ENCODE measurements at places on chromosomes 4 and X. TPM values are rescaled to one million over a fixed set of nuclear protein-coding genes. Genes with fewer than 3 reads are reported as not detected.

GRCh38 chr4:41718907-41719306 lies 29.6 kb downstream of the PHOX2B start:
- H3K27me3 ChIP-seq: peaks cover 20% of the 10 kb centered on the region
- H3K4me3 ChIP-seq: no peak overlapping the region
- no peaks in the 10 kb centered on the region for H3K36me3 ChIP-seq

DNA sequence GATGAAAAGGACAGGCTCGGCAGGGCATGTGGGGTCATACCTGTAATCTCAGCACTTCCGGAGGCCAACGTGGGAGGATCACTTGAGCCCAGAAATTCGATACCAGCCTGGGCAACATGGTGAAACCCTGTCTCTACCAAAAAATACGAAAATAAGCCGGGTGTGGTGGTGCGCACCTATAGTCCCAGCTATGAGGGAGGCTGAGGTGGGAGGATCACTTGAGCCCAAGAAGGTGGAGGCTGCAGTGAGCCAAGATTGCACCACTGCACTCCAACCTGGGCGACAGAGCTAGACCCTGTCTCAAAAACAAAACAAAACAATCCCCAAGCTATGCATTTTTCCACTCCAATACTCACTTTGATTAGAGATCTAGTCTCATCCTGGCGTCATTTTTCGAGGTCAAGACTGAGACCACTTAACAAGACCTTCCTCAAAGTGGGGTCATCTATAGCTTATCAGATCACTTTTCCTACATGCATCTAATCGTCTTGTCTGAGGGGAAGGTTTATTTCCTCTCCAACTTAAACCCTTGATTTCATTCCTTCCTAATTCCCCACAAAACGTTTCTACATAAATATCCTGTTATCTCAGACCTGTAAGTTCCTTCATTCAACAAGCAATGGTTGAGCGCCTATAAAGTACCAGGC lies 1.3 kb downstream of the NKAP start:
- H3K27ac ChIP-seq: peak overlapping the region; percentile 88
- H3K27me3 ChIP-seq: no peaks in the 10 kb centered on the region
- H3K4me1 ChIP-seq: peaks cover 13% of the 10 kb centered on the region
- peaks cover 7% of the 10 kb centered on the region for H3K36me3 ChIP-seq
- H3K4me3 ChIP-seq: peak overlapping the region; percentile 63

DNA sequence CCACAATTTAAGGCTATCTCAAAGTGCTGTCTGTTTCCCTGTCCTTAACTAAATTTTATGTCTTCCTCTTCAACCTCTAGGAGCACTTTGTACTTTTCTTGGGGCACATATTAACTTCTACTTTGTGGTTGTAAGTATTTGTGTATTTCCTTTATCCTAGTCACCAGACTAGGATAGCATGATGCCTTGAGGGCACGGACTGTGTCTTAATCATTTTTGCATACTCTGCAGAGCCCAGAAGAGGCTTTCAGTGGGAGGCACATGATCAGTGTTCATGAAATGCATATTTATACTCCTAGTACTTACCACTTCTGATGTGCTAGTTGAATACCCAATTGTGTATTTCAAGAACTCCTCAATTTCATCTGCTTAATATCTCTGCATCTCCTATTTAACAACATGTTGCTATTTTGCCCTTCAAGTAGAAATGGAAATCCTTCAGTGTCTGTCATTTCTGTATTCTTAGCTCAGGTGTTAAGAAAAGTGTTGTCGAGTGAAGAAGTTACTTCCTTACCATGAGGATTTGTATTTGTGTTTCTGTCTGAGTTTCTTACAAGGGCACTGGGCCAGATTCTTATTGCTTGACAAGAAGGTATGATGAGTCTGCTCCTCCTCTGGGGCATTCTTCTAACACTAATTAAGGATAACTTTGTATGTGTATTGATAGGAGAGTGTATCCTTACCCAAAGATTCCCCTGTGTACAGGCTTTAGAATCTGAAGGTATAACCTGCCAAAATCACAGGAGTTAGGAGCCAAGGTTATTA lies 28.3 kb upstream of the PGRMC2 start:
- H3K36me3 ChIP-seq: no peaks in the 10 kb centered on the region
- no peaks in the 10 kb centered on the region for H3K27me3 ChIP-seq
- no peak overlapping the region for H3K4me3 ChIP-seq
- H3K27ac ChIP-seq: no peak overlapping the region
- DNase-seq: no peak
- no peaks in the 10 kb centered on the region for H3K4me1 ChIP-seq

DNA sequence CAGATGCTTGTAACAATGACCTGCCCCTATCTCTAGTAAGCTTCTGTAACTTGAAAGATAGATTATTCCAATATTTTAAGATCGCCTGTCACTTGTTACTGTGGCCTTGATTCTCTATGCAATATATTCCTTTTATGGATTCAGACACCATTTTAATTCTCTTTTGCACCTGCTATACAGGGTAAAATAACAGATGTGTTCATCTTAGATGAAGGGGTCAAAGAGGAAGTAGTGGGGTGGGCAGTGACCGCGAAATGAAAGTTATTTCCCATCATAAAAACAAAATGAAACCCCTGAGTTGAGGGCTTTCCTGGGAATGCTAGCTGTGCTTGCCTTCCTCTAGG lies 175.9 kb downstream of the TSPAN5 start:
- H3K4me1 ChIP-seq: no peaks in the 10 kb centered on the region
- H3K27ac ChIP-seq: no peak overlapping the region
- no peaks in the 10 kb centered on the region for H3K27me3 ChIP-seq
- no peaks in the 10 kb centered on the region for H3K36me3 ChIP-seq
- no peak for DNase-seq

DNA sequence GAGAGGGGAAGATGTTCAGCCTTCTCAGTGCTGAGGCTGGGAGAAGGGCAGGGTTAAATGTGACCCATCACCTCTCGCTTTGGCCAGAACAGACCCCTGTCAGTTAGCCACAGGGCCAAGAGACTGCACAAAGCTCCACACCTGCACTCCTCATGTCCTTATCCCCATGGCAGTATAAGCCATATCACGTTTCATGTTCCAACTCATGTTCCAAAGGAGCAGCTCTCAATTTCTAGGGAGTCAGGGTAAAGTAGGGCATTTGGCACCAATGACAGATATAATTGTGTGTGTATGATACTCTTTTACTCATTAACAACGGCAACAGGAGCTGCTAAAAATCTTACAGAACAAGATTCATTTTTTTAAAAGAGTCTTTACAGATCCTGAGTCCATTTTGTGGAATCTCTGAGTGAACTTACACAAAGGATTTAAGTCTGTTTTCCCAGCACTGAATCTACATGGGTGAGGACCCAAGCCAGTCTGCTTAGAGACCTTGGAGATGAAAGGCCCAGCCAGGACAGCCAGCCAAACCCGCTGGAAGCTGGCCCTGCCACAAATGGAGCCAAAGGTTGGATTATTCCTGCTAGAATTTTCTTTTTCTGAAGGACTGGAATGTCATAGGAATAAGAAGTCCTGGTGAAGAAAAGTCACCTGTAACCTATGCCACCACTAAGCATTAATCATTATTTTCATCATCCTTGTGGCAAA lies 129.1 kb upstream of the SMAD1 start:
- DNase-seq: no peak
- no peaks in the 10 kb centered on the region for H3K36me3 ChIP-seq
- no peak overlapping the region for H3K27ac ChIP-seq
- no peak overlapping the region for H3K4me3 ChIP-seq
- no peaks in the 10 kb centered on the region for H3K4me1 ChIP-seq

DNA sequence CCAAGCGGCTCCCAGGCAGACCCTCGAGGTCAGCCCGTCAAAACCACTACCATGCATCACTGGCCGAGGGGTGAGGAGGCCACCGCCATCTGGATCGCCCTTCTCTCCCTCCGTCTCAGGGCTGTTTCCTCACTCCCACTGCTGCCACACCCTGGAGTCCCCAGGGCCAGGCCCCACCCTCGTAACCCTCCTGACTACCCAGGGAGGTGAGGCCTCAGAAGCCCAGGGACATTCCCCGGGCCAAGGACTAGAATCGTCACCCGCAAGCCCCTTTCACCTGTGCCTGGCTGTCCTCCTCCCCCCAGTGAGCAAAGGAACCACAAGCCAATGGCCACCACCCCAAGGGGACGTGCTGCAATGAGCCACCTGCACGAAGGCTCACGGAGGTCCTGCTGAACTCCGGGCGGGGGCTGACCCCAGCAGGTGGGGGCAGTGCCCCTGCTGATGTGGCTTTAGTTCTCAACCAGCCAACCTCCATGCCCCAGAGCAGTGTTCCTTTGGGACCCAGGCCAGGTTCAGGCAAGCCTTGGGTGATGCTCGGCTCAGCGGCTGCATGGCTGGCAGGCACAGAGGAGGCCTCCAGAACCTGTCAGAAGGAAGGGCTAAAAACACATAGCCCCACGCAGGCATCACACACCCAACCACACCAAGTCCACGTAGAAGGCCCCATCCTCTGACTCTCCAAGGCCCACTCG lies 23.8 kb downstream of the PPP2R2C start:
- peaks cover 24% of the 10 kb centered on the region for H3K27me3 ChIP-seq
- peaks cover 7% of the 10 kb centered on the region for H3K4me1 ChIP-seq
- DNase-seq: peak; percentile 22
- H3K27ac ChIP-seq: no peak overlapping the region
- no peaks in the 10 kb centered on the region for H3K36me3 ChIP-seq
- H3K4me3 ChIP-seq: no peak overlapping the region

DNA sequence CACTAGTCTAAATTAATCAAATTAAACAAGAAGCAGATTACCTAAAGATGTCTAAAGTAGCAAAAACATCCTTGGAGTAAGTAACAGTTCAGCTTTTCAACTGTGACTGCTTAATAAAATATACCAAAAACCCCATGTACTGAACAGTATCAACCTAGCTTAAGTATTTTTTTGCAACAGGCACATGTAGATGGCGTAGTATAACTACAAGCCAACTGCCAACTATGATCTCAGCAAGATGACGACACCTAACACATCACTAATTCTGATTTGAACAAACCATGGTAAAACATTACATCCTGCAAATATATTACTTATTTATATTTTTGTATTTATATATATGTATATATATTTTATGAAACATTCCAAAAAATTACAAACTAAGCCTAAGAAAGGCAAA lies 24.5 kb downstream of the DHX15 start:
- no peak overlapping the region for H3K4me3 ChIP-seq
- no peaks in the 10 kb centered on the region for H3K27me3 ChIP-seq
- no peak overlapping the region for H3K27ac ChIP-seq
- H3K4me1 ChIP-seq: no peaks in the 10 kb centered on the region

- no peak overlapping the region for H3K4me3 ChIP-seq
- no peaks in the 10 kb centered on the region for H3K4me1 ChIP-seq
- H3K27me3 ChIP-seq: no peaks in the 10 kb centered on the region
- DNase-seq: no peak
- H3K27ac ChIP-seq: no peak overlapping the region
- no peaks in the 10 kb centered on the region for H3K36me3 ChIP-seq
Measured at GRCh38 chr4:186258216-186258811, 7.7 kb upstream of the F11 start.

Gene TEX13C
- not detected for total RNA-seq

Gene CASP3
- total RNA-seq: 7.3 TPM

Gene CORIN
- 40.1 TPM for total RNA-seq

Gene VCX2
- not detected for total RNA-seq

Gene RHOXF1
- not detected for total RNA-seq

Gene AFM
- total RNA-seq: not detected

Gene NXF2
- total RNA-seq: not detected

Data from heart left ventricle (tissue), 16 donors.